ENCODE measurements at places on chromosomes 4 and X.

DNA sequence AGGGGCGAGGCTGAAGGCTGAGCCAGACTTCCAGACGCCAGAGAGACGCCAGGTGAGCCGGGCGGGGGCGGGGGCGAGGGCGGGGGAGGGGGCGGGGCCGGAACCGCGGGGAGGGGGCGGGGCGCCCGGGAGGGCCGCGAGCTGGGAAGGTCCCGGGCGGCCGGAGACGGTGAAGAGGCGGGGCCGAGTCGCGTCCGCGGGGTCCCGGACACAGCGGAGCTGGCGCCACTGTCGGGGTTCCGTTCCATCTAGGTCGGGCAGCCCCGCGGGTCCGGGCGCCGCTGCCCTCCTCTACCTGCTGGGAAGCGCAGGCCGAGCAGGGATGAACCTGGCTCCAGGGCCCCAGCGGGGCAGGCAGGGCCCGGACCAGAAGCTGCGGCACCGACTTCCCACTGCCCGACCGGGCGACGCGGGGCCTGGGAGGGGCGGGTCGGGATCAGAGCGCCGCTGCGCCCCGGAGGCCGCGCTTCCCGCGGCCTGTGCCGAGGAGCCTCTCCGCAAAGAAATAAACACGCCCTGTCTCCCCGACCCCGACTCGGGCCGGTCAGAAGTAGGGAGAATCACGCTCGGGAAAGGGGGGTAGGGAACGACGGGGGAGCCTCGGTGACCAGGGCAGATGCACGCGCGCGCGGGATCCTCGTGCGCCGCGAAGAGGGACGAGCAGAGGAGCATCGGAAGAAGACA, 10.6 kb downstream of the HMX1 start:
- peak; percentile 60 for DNase-seq

DNA sequence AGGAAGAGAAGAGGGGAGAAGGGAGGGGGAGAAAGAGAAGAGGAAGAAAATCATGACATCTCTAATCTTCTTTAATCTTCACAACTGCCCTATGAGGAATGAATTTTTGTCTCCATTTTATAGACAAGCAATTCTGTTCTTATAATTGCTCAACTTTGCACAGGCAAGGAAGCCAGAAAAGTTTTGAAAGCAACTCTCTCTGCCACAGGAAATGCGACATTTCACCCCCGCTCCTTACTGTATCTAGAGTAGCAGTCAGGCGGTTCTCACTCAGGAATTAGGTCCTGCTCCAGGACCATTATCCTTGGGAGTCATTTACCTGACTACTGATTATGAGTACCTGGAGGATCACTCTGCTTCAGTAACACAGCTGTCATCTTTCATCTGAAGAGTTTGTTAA, 69.2 kb upstream of the FAM9A start:
- no peak for DNase-seq

DNA sequence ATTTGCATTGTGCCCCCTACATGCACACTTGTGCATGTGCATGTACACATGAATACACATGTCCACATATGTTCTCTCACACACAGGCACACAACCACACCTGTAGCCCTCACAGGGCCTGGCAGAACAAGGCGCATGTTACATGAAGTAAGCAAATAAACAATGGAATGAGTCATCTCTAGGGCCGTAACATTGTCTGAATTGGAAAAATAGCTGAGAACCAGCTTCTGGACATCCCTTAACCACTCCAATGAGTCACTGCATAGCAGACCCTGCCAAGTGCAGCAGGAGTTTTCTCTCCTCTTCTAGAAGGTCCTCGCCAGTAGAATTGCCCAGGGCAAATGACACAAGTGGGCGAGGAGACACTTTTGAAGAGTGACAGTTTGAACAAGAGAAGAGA, 66.1 kb downstream of the MAGEA10 start:
- no peak for DNase-seq

DNA sequence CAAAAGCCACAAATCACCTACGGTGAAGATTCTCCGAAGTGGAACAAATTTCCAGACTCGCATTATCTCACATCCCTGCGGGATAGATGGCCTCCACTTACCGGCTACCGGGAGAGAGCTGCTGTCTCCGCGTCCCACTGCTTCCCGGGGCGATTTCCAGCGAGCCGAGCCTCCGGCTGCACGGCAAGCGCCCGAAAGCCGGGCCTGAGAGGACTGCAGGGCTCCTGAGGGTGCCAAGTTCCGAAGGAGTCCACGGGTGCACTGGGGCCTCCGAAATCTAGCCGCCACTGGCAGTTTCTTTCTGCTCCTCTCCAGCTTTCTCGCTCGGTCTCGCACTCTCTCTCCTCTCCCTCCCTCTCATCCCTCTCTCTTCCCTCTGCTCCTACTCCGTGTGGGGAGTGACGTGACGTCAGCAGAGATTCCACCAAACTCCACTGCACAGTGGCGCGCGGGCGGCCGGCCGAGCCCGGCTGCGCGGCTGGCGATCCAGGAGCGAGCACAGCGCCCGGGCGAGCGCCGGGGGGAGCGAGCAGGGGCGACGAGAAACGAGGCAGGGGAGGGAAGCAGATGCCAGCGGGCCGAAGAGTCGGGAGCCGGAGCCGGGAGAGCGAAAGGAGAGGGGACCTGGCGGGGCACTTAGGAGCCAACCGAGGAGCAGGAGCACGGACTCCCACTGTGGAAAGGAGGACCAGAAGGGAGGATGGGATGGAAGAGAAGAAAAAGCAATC, 14.0 kb upstream of the PITX2 start:
- peak; percentile 77 for DNase-seq

DNA sequence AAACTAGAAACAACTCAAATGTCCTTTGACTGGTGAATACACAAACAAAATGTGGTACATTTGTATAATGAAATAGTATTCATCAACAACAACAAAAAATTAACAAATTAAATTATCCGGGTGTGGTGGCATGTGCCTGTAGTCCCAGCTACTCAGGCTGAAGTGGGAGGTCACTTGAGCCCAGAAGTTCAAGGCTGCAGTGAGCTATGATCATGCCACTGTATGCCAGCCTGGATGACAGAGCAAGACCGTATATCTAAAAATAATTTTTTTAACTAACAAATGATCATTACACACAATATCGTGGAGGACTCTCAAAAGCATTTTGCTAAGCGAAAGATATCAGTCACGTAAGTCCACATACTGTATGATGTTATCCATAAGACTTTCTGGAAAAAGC, 71.6 kb upstream of the SORBS2 start:
- DNase-seq: no peak

DNA sequence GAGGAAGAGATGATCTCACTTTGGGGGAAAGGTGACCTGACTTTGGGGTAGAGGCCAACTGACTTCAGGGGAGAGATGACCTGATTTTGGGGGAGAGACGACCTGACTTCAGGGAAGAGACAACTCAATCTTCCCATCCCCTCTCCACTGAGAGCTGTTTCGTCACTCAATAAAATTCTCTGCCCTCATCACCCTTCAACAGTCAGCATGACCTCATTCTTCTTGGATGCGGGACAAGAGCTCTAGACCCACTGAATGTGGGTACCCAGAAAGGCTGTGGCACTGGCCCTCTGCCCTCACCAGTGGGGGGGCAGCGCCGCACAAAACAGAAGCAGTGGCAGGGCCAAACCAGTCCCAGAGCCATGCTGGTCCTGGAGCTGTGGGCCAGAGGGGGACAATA, 34.6 kb downstream of the ATXN3L start:
- DNase-seq: no peak

DNA sequence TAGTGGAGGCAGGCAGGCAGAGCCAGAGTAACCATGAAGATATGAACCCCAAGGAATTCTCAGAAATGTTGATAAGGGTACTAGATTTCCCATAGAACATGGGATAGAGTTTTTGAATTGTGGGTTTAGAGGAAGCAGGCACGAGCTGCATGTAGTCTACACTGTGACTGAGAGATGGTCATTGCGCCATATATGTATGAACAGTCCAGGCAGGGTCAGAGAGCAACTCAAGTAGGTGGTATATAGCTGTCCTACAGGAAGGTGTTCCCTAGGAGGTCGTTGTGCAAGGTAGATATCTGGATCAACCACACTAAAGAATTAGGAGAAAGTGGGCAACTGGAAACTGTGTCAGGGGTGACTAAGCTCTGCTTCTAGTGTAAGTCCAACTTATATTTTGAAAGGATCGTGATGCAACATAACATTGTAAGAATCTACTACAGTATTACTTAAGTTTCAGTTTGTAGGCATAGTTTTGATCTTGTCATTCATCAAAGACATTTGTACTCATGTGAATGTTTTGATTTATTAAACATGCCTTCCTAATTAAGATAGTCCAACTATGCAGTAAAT, 94.6 kb downstream of the HPGD start:
- no peak for DNase-seq

DNA sequence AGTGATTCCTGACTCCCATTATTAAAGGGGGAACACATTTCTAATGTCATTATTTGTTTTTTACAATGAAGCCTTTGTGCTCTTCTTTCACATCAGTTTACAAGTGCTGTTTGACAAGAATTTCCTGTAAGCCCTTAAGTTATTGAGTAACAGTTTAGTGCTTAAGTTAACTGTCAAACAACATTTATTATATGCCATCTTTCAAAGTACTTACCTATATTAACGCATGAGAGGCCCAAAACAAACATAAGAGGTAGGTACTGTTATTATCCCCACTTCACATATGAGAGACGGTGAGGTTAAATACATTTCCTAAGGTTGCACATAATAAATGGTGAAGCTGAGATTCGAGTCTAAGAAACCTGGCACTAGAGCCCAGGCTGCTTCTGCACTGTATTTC, 56.0 kb upstream of the MAGED1 start:
- DNase-seq: no peak

- no peak for DNase-seq
These were observed 13.4 kb upstream of the GTPBP6 start for GRCh38 chrX:331825-332495.

DNA sequence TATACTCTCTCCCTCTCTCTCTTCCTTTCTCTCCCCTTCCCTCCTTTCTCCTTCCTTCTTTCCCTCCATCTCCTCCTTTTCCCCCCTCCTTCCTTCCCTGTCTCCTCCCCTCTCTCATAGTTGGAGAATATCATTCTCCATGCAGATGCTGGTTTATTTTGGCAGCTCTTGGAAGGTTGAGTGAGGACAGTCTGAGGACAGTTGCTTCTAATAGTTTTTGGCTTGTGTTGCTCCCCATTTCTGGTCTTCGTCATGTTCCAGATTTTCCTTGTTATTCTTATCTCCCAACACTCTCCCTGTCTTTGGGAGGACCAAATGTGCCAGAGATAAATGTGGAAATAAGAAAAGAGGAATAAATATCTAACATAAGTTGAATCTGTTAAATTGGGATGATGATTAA, 263.0 kb downstream of the FRMPD4 start:
- no peak for DNase-seq

DNA sequence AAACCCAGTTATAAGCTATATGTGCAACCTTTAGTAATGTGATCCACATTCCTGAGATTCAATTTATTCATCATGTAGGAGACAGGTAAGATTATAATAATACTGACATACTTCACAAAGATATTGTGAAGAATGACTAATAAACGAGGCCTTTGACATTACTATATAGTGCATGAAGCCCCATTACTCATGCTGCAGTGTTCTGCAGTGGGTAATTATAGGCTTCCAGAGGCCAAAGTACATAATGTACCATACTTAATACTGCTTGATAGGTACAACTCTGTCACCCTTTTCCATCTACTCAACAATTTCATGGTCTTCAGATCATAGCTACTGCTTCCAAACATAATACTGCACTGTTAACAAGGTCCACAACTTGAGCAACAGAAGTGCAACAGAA, 68.9 kb downstream of the COL25A1 start:
- no peak for DNase-seq

DNA sequence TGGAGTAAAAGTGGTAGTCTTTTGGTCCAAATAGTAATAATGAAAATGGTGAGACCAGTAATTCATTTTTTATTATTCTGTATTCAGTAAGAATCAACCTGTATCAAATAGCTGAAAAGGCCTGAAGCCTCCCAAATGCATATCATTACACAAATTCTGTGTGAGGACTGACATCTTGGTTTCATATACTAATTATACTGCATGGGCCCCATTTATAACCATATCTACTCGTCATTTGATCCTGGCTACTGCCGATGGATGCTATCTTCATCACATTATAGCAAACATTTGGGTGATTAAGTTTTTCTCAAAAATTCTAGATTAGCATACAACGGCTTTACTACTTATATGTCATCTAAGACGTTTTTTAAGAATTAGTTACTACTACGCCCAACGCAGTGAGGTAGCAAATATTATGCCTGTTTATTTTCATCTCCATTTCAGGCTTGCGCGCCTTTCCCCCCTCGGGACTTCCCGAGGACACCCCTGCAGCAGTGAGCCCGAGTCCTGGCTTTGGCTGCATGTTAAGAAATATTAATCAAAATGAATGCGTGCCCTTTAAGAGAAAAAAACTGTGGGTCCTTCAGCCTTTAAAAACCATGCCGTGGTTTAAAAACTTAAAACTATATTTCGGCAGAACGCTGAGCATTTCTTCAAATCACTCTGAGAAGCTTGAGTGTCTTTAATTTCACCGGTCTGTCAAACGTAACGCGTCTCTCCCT, 814 bp upstream of the MMAA start:
- DNase-seq: no peak

DNA sequence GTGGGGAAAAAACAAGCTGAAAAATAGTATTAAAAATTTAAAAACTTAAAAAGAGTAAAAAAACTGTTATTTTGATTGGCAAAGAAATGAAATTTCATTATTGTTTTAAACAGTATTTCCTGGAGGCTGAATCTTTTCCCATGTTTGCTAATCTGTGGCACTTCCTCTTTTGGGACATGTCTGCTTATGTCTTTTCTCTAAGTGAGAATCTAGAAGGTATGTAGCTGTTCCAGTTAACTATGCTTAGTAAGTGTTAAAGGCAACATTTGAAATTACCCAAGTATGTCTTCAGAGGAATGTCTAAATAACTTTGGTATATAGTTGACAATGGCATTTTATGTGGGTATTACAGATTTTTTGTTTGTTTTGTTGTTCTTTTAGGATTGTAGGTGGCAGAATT, 81.6 kb upstream of the TBC1D9 start:
- DNase-seq: no peak

DNA sequence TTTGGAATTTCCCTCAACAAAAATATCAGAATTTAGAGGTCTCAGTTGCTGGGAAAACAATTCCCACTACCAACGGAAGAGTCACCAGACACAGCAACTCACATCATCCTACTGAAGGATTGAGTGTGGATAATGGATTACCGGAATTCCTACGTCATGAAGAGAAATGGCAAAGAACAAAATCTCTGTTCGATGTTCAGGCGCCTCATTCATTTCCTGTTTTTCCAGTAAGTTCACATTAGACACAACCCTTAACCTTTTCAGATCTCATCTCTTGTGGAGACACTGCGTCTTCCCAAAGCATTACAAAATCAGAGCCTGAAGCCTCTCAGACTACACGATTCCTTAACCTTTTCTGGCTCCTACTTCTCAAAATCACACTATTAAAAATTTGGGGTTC, 58.5 kb upstream of the CPEB2 start:
- no peak for DNase-seq

GRCh38 chr4:151702256-151702655, 58.6 kb downstream of the GATB start:
- DNase-seq: no peak

DNA sequence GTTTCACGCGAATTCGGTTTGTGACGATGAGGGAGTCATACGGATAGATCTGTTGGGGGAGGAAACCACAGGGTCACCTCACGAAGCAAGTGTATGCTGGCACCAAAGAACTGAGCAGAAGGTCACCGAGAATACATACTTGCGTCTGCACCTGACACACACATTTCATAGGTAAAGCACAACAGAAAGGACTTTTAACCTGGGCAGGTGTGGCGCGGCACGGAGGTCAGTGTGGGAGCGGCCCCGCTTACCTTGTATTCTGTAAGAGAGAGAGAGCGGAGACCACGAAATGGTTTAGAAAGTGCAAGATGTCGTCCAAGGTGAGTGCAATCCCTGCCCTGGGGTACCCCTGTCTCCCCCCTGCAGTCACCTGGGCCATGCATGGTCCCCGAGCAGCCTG, 43.6 kb upstream of the AFAP1 start:
- DNase-seq: no peak

All from HEK293T (cell line).